ENCODE measurements at places on chromosomes 5 and 9.

DNA sequence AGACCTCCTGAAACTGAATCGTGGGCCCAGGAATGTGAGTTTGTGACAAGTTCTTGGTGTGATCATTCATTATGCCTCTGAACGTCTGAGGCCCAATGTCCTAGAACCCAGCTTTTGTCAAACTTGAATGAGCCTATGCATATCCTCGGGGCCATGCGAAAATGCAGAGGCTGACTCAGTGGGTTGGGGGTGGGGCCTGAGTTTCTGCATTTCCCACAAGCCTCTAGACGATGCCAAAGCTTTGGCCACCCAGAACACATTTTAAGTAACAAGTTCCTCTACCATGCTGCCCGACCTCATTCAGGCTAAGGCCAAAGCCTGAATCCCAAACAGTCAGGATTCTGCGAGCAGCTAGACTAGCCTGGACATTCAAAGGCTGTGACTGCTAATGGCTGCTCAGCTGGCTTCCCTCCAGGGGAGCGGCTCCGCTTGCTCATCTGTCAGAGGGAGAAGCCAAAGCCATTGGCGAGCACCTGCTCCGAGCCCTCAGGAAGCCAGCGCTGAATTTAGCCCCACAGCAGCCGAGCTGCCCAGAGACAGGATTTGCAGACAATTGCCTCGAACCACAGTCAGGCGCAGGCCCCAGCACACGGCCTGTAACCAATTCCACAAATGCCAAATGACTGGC lies 177.5 kb downstream of the ZDHHC21 start:
- DNase-seq = no peak

DNA sequence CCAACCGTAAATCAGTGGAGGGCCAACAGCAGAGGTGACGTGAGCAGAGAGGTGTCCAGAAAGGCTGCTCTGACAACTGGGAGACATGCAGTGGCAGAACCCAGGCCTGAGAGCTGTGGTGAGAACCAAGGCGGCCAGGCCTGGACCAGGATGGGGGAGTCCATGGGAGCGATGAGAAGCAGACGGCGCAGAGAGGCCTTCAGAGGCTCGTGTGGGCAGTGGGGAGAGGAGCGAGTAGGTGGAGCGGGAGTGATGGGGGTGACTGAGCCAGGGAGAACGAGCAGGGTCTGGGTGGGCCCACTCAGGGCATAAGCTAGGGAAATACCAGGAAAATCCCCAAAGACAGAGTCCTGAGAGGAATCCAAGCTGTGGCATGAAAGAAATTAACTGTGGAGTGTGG lies 7.9 kb upstream of the IL3 start:
- no peak for DNase-seq

- DNase-seq = no peak
Measured at GRCh38 chr9:27394826-27395201, 97.9 kb upstream of the EQTN start.

DNA sequence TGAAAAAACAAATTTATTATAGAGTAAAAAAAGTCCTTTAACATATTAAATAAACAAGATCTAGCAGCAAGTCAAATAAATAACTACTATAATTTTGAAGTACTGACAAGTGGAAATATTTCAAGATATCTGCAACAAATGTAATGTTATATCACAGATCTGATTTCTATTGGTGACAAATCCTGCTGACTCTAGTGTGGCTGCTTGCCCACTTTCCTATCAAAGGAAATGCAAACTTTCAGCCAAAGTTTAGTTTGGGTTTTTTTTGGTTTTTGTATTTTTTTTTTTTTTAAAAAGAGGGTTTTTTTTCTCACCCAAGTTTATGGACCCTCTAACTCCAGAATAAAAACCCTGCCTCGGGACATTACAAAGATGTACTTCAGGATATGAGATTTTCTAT lies 12.9 kb downstream of the ADRA1B start:
- no peak for DNase-seq

DNA sequence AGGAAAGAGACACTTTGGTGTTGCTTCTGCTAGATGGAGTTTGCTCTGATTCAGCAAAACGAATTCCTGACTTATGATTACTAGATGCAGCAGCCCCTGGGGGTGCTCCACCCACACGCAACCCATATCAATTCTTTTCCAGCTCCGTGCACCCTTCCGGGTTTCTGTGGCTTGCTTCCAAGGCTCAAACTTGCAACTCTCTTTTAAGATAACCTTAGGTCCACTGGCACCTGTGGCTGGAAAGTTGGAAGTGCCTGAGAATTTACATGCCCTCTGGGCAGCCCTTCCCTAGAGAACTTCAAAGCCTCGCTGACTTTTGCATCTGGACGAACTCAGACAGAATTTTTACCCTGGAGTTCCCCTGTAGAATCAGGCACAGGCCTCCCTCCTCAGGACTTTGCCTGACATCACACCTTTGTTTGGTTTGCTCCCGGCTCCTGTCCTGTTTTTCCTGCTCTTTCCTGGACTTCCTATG lies 224.9 kb downstream of the SNX18 start:
- DNase-seq = no peak

DNA sequence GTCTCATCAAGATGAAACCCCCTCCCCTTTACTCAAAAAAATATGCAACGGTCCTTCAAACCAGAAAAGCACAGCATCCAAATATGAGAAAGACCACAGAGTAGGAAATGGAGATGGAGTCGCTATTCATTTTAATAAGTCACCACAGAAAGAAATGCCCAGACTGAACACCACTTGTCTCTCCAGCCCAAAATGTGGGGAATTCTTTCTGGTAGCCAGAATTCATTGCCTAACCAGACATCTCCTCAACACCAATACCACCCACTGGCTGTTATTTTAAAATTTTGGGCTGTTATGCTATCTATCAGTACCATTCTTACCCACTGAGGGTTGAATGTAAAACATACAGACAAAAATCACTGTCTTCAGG lies 100.1 kb downstream of the SUSD1 start:
- DNase-seq = no peak

DNA sequence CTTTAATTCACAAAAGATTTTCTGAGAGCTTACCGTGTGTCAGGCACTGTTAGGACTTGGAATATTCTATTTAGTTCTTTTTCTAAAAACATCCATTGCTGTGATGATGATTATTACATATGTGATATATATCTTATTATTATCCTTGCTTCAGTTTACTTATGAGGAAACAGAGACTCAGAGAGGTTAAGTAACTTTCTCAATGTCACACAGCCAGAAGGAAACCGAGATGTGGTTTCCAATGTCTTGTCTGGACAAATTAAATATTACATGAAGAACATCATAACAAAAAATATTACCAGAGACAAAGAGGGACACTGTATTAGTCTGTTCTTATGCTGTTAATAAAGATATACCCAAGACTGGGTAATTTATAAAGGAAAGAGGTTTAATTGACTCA lies 125.5 kb upstream of the DAP start:
- no peak for DNase-seq

DNA sequence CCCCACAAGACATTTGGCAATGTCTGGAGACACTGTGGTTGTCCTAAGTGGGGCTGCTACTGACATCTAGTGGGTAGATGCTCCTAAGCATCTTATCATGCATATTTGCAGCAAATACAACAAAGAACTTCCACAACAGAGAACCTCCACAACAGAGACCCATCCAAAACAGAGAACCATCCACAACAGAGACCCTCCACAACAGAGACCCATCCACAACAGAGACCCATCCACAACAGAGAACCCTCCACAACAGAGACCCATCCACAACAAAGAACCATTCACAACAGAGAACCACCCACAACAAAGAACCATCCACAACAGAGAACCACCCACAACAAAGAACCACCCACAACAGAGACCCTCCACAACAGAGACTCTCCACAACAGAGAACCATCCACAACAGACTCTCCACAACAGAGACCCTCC lies 32.8 kb downstream of the ARPC5L start:
- DNase-seq = no peak

DNA sequence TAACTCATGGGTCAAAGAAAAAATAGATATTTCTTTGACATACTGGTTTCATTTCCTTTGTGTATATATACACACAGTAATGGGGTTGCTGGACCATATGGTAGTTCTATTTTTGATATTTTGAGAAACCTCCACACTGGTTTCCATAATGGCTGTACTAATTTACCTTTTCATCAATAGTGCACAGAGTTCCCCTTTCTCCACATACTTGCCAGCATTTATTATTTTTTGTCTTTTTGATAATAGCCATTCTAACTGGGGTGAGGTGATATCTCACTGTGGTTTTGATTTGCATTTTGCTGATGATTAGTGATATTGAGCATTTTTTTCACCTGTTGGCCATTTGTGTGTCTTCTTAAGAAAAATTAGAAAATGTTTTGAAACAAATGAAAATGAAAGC lies 78.4 kb upstream of the CKMT2 start:
- no peak for DNase-seq

DNA sequence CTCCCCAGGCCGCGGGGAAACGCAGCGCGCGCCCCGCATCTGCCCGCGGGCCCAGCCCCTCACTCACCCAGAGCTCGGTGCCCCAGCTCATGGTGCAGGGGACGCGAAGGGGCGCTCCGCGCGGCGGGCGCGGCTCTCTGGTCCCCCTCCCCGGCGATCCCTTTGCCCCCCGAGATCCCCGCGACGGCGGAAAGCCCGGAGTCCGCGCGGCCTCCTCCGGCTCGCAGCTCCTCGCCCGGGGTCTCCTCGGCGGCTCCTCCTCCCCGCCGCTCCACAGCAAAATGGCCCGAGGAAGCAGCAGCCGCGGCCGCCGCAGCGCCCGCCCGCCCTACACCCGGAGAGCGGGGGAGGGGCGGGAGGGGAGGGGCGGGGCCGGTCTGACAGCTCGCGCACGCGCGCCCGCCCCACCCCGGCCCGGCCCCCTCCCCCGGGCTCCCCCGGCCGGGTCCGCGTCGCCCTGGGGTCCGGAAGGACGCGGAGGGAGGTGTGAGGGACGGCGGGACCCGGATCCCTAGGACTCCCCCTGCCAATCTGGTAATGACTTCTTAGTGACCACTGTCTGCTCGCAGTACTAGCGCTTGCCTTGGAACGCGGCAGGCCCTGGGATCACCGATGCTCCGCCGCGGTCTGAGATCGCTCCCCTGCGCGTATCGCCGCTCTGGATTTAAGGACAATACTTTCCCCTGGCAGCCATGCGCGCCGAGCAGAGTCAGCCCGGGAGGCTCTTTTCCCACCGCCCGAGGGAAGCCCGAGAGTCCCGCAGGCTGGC lies at the start of gene FNBP1:
TSS of gene FNBP1 (minus strand) at position 305 of the 769 bp plus-strand sequence. CDS start at position 91, 214 bp downstream.
- DNase-seq = peak; percentile 89

GRCh38 chr5:169301986-169302385 lies 1.0 kb upstream of the SLIT3 start:
- DNase-seq = no peak

DNA sequence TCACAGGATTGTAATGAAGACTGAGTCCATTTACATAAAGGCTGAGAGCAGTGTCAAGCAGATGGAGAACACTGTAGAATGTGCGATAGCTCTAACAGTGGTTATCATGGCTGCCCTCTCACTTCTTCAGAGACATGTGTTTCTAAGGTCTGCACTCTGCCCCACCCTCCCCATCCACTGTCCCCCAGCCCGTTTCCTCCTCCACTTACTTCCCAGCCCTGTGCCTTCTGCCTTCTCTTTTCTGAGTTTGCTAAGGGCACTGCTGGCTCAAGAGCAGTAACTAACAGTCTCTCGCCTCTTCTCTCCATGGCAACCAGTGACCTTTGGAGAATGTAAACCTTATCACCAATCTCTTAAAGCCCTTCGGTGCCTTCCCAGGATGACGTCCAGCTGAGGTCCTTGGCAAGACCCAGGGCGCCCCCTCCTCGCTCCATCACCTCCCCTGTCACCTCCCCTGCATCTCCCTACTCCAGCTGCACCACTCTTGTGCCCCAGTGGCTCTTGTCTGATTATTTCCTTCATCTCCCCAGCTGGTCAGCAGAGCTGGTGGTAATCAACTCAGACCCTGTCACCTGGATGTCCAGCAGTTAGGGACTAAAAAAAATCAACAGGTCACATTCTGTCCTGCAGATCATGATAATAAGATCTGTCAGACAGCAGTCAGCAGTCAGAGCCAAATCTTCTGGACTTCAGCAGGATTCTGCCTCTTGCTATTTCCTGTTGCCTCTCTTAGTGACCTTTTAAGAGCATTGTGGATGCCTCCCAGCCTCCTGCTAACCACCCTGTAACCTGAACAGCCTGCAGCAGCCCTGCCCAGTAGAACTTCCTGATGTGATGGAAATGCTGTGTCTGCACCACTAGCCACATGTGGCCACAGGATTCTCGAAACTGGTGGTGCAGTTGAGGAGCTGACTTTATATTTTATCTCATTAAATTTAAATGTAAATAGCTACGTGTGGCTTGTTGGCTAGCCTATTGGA lies 9.0 kb downstream of the FXN start:
- no peak for DNase-seq

- no peak for DNase-seq
Measured at GRCh38 chr9:9061627-9062026, 1262.0 kb upstream of the DMAC1 start.

DNA sequence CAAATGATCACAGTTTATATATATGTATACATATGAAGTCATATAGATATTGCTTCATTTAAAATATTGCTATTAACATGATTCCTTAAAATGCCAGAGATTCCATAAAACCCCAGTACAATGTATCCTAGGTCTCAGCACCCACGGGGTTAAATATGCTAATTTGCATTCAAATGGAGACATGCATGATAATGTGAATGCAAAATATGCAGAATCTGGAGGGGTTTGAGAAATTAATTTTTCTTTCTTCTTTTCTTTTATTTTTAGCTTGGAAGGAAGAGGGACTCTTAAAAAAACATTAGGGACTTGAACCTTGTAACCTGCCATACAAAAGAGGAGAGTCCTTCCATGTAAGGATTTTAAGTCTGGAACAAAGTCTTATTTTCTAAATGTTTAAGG lies 211.9 kb downstream of the MEF2C start:
- no peak for DNase-seq

DNA sequence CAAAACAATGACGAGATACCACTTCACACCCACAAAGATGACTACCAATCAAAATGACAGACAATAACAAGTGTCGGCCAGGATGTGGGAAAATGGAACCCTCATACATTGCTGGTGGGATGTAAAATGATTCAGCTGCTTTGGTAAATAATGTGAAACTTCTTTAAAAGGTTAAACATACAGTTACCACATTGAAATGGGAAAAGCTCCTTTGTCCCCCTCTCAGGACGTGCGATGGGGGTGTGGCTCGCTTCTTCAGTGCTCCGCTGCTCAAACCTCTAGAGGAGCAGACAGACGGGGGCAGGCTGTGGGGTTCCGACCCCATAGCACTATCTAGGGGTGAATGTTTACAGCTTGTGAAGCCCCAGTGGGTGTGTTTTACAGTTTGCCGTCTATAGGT lies 8.0 kb upstream of the PLPP6 start:
- no peak for DNase-seq

DNA sequence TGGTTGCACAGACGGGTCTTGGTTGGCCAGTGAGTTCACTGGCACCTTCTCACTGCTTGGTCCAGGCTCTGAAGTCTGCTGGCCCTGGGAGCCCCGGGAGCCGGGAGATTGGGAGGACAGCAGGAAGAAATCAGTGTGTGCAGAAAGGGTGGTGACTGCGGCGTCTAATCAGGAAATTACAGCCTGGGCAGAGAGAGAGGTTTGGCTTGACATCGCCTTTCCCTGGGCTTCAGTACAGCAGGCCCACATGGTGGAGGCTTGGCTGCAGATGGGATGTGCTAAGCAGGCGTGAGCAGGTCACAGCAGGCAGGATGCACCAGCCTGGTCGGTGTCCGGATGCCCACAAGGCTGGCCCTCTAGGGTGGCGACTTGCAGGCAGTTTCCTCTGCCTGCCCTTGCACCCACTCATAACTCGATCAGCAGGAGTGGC lies 17.2 kb downstream of the PITX1 start:
- DNase-seq = no peak

GRCh38 chr5:146025114-146025680 lies 80.2 kb downstream of the PLAC8L1 start:
- DNase-seq = no peak

- DNase-seq = no peak
Measured at GRCh38 chr5:166708291-166708690, 1583.2 kb upstream of the WWC1 start.

- no peak for DNase-seq
Measured at GRCh38 chr9:80792726-80793125, 896.6 kb downstream of the TLE1 start.
